Activated B cell treated with CpG ODN at 0.5 μM for 24 hours (primary cell): ENCODE measurements at places on chromosomes 2 and 18. TPM values are rescaled to one million over a fixed set of nuclear protein-coding genes. Genes with fewer than 3 reads are reported as not detected.
A peak's percentile ranks its signal among the peaks of the same experiment; 100 is the strongest.

DNA sequence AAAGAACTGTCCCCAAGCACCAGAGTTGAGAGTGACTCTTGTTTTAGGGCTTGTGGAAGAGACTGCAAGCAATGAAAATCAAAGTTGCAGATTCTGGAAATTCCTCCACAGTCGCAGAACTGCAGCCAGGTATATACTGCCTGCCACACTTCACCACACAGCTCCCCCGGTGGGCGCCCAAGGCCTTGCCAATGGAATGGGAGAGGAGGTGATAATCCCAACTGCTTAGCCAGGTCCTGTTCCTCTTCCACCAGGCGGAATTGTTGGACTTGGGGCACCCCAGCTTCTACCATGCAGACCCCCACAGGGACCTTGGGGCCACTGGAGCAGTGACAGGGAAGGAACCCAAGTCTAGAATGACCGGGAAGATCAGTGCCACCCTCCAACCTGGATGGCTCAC, 4.8 kb upstream of the PDIA6 start:
- H3K27ac ChIP-seq = no peak overlapping the region
- no peaks in the 10 kb centered on the region for H3K4me1 ChIP-seq
- H3K36me3 ChIP-seq = no peaks in the 10 kb centered on the region
- DNase-seq = no peak

Gene TMEFF2
- total RNA-seq = not detected in 2 replicates

Gene CAD
- total RNA-seq = 55.9 and 64.1 TPM in 2 replicates

Gene POU3F3
- not detected in 2 replicates for total RNA-seq

GRCh38 chr18:60466677-60467076, 94.1 kb upstream of the MC4R start:
- H3K36me3 ChIP-seq = no peaks in the 10 kb centered on the region
- H3K27ac ChIP-seq = no peak overlapping the region
- no peaks in the 10 kb centered on the region for H3K27me3 ChIP-seq
- DNase-seq = no peak
- no peaks in the 10 kb centered on the region for H3K4me1 ChIP-seq
- H3K4me3 ChIP-seq = no peak overlapping the region

- H3K27me3 ChIP-seq = no peaks in the 10 kb centered on the region
- H3K27ac ChIP-seq = peak overlapping the region; percentile 53
- H3K36me3 ChIP-seq = peaks cover 35% of the 10 kb centered on the region
- peaks cover 68% of the 10 kb centered on the region for H3K4me1 ChIP-seq
- H3K4me3 ChIP-seq = no peak overlapping the region
- DNase-seq = no peak
These were observed 104.9 kb downstream of the NCK2 start for GRCh38 chr2:105849431-105850179.

- peaks cover 35% of the 10 kb centered on the region for H3K4me1 ChIP-seq
- peaks cover 8% of the 10 kb centered on the region for H3K27me3 ChIP-seq
- H3K36me3 ChIP-seq = peaks cover 2% of the 10 kb centered on the region
- peak overlapping the region; percentile 94 for H3K27ac ChIP-seq
- H3K4me3 ChIP-seq = peak overlapping the region; percentile 97
These were observed 1.5 kb upstream of the RRM2 start for GRCh38 chr2:10120877-10121574.

DNA sequence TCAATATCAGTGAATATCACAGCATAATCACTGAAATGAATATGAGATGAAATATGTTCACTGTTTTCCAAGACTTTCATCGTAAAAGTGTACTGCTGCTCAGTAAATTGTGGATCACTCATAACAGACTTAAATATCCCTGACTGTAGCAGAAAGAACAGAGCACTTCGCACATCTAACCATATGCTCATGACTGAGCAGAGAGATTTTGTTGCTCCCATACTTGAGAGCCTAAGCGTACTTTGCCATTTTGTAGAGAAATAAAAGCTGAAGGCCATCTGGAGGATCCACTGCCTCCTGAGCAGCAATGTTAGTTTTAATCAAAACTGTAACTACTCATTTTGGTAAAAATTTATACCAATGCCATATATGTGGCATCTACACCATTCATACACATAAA, 243.5 kb downstream of the STK39 start:
- peaks cover 22% of the 10 kb centered on the region for H3K36me3 ChIP-seq
- peaks cover 18% of the 10 kb centered on the region for H3K4me1 ChIP-seq
- no peaks in the 10 kb centered on the region for H3K27me3 ChIP-seq
- H3K27ac ChIP-seq = no peak overlapping the region
- H3K4me3 ChIP-seq = no peak overlapping the region
- no peak for DNase-seq

DNA sequence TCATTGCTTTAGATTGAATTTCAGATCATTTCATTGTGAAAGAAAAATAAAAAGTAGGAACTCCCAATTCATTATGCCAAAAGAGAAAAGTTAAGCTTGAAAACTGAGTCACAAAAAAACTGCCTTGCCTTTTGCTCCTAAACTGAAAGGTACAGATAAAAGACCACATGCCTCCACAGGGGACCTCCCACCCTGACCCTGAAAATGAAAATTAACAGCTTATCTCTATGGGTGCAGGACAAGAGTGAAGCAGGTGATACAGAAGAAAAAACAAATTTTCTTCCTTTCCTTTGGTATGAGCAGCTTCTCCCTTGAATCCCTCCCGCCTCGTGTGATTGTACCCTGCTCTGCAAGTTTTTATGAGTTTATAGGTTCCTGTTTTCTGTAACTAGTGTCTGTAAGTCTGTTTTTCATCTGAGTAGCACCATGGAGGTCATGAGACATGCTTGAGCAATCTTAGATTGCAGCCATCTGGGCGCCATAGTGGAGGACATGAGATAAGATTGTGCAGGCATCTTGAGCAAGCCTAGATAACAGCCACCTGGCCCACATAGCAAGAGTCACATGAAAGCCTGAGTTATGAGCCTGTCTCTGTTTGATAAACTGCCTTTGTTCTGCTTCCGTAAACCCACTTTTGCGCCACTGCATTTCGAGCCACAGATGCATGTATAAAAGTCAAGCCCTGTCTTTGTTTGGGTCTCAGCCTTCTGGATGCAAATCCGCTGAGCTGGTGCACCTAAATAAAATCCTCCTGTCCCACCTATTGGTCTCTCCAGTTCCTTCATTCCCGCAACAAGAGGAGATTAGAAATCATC, 56.2 kb upstream of the DYNC1I2 start:
- no peak overlapping the region for H3K4me3 ChIP-seq
- no peaks in the 10 kb centered on the region for H3K4me1 ChIP-seq
- H3K36me3 ChIP-seq = peaks cover 8% of the 10 kb centered on the region
- H3K27me3 ChIP-seq = peaks cover 9% of the 10 kb centered on the region
- H3K27ac ChIP-seq = no peak overlapping the region

- no peak overlapping the region for H3K4me3 ChIP-seq
- peaks cover 3% of the 10 kb centered on the region for H3K4me1 ChIP-seq
- H3K27me3 ChIP-seq = no peaks in the 10 kb centered on the region
These were observed 272.5 kb downstream of the DSEL start for GRCh38 chr18:67243799-67244587.

Gene ARL4C
- total RNA-seq = 20.9 TPM in 2 replicates

DNA sequence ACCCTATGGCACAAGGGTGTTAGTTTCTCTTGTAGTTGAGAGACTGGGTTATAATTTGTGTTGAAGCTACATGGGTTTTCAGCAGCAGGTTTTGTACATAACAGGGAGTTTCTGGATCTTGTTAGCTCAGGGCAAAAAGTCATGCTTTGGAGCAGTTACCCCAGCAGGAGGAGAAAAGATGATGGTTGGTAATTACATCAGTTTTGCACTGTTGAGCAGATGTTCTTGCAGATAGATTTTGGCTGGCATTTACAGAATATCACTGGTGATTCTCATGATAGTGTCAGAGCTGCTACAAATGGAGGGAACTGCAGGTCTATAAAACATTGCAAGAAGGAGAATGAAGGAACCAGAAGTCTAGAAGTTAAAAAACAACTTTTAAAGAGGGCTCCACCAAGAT, 215.2 kb upstream of the ATP5MC3 start:
- H3K4me3 ChIP-seq = no peak overlapping the region
- H3K27ac ChIP-seq = no peak overlapping the region
- no peaks in the 10 kb centered on the region for H3K4me1 ChIP-seq
- H3K27me3 ChIP-seq = no peaks in the 10 kb centered on the region

Gene FAM237A
- not detected in 2 replicates for total RNA-seq

DNA sequence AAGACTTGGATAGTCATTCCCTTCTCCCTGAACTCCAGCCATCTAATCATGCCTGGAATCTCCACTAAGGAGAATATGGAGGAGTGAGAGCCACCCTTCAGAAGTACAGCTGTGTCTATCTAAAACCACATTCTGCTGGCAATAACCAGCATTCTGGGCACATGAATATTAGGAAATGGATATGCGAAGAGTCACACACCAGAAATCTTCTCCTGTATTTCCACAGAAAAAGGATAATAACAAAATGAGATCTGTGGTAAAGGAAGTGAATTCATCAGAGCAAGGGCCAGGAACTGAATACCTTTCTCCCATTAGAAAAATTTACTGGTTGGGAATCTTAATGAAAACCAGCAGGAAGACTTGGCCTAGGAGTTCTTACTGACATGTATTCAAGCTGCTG, 218.8 kb downstream of the SCG2 start:
- no peaks in the 10 kb centered on the region for H3K27me3 ChIP-seq
- no peak overlapping the region for H3K27ac ChIP-seq
- no peak for DNase-seq
- no peaks in the 10 kb centered on the region for H3K4me1 ChIP-seq
- no peaks in the 10 kb centered on the region for H3K36me3 ChIP-seq

DNA sequence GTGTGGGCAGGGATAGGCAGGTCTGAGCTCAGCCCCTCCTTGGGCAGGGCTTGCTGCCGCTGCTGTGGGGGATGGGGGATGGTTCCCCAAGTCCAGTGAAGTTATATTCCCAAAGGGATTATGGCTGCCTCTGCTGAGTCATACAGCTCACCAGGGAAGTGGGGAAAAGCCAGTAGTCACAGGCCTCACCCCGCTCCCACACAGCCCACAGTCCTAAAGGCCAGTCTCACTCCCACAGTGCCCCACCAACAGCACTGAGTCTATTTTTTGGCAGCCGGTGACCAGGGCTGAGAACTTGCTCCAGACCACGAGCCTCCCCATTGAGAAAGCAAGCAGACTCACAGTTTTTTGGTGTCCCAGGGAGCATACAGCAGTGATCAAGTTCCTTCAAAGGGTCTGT, 173.3 kb downstream of the OSR1 start:
- no peaks in the 10 kb centered on the region for H3K27me3 ChIP-seq
- no peak overlapping the region for H3K4me3 ChIP-seq
- no peak for DNase-seq
- no peaks in the 10 kb centered on the region for H3K4me1 ChIP-seq
- H3K27ac ChIP-seq = no peak overlapping the region

GRCh38 chr2:195766691-195767090, 109.7 kb downstream of the SLC39A10 start:
- DNase-seq = no peak
- no peaks in the 10 kb centered on the region for H3K36me3 ChIP-seq
- no peaks in the 10 kb centered on the region for H3K27me3 ChIP-seq
- no peaks in the 10 kb centered on the region for H3K4me1 ChIP-seq

Gene KIF5C
- 1.4 and 2.6 TPM in 2 replicates for total RNA-seq

Gene ERICH2
- total RNA-seq = not detected in 2 replicates

GRCh38 chr18:79760348-79760747, 37.4 kb upstream of the KCNG2 start:
- no peak overlapping the region for H3K27ac ChIP-seq
- peaks cover 27% of the 10 kb centered on the region for H3K36me3 ChIP-seq
- no peak overlapping the region for H3K4me3 ChIP-seq

Gene GBX2
- not detected in 2 replicates for total RNA-seq

DNA sequence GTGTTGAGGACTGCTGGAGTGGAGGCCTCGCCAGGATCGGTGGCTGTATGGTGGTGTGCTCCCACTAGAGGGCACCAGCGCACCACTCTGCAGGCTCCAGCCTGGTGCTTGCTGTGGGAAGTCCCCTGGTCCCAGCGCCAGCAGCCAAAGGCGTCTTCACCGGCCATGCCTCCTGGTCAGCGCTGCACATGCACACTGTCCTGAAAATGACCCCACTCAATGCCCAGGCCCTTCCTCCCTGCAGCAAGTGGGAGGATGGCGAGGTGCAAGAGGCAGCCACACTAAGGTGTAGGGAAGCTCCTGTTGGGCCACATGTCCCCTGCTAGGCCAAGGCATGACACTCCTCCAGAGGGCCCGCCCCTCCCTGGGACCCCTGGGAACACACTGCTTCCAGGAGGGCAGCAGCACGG, 136.5 kb downstream of the CTIF start:
- no peak overlapping the region for H3K4me3 ChIP-seq
- peak; percentile 78 for DNase-seq
- H3K27me3 ChIP-seq = no peaks in the 10 kb centered on the region
- H3K36me3 ChIP-seq = peaks cover 11% of the 10 kb centered on the region

Gene KIAA2012
- not detected in 2 replicates for total RNA-seq

Gene PIEZO2
- not detected in 2 replicates for total RNA-seq

DNA sequence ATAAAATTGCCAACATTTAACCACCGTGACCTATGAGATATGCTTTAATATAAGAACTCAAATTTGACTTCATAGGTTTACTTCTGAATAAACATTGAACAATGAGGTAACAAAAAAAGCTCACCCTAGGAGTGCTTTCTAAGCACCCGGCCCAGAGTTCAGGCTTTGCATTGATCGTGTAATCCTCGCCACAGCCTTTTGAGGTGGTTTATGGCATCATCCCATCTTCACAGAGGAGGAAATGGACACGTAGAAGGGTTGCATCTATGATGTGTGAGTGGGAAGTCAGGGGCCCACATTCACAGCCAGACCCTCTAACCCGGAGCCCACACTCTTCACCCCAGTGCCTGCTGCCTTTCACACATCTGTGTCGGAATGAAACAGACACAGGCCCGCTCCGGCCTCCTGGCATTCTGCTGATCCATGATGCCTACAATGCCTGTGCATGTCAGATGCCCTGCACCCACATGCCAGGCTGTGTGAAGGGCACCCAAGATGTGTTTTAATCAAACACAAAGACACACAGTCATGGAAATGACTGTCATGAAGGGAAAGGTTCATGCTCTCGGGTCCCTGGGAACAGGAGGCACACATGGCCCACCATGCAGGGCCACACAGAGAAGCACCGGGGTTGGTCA, 48.6 kb upstream of the RPL31 start:
- H3K27me3 ChIP-seq = peaks cover 21% of the 10 kb centered on the region
- H3K4me1 ChIP-seq = no peaks in the 10 kb centered on the region
- no peaks in the 10 kb centered on the region for H3K36me3 ChIP-seq

- no peaks in the 10 kb centered on the region for H3K4me1 ChIP-seq
- no peak overlapping the region for H3K27ac ChIP-seq
- H3K27me3 ChIP-seq = no peaks in the 10 kb centered on the region
- no peak overlapping the region for H3K4me3 ChIP-seq
- no peak for DNase-seq
- H3K36me3 ChIP-seq = no peaks in the 10 kb centered on the region
These were observed 145.5 kb downstream of the ADCYAP1 start for GRCh38 chr18:1050012-1050657.

Gene NAT8
- total RNA-seq = not detected in 2 replicates

Gene ABCG8
- total RNA-seq = not detected in 2 replicates

DNA sequence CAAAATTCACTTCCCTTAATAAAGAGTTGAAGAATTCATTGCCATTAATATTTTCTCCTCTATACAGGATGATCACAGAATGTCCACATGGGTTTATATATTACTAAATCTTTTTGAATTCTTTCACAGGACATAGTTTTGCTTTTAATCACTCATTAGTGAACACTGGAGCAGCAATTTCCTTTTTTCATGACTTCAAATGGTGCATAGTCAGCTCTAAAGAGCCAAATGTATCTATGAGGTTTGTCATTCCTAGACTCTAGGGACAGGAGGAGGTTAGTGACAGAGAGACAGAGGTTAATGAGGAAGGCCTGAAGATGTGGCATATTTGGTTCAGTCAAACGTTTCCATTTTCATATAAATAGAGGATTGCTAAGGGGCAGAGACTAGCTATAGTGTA, 111.8 kb downstream of the FSHR start:
- H3K27me3 ChIP-seq = no peaks in the 10 kb centered on the region
- H3K27ac ChIP-seq = no peak overlapping the region
- no peaks in the 10 kb centered on the region for H3K4me1 ChIP-seq
- no peak overlapping the region for H3K4me3 ChIP-seq
